ENCODE measurements at places on chromosomes 12 and 14.
A peak's percentile ranks its signal among the peaks of the same experiment; 100 is the strongest.

GRCh38 chr12:106919910-106920544 lies 35.7 kb upstream of the TMEM263 start:
- DNase-seq: peak; percentile 35

GRCh38 chr14:55581342-55581771 lies 1.4 kb downstream of the KTN1 start:
- no peak for DNase-seq

DNA sequence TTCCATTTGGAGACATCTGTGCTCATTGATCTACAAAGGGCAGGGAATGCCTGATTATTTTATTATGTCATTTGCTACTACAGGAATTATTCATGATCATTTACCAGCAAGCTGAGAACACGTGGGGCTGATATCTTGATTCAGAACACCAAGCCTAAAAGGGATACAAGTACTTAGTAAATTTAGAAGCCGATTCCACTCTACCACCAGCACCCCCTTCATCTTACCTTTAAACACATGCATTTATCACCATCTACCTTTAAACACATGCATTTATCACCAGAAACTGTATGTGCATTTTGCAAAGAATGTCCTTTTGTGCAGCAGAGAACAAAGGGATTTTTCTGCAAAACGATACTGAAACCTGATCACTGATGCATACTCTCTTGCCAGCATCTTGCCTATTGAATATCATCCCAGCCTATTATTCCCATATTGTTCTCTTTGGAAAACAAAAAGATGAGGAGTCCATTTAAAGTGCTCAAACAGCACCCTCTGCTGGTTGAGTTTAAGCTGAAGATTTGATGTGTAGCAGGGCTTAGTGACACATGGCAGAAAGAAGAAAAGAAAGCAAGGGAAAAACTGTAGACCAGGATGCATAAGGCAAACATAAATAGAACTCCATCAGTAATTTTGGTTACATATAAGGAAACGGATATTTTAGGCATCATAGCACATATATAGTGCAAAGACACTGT lies 132.6 kb upstream of the PLEKHG7 start:
- DNase-seq: peak; percentile 89

- DNase-seq: no peak
These were observed 244.8 kb downstream of the IPO8 start for GRCh38 chr12:30450872-30451271.

DNA sequence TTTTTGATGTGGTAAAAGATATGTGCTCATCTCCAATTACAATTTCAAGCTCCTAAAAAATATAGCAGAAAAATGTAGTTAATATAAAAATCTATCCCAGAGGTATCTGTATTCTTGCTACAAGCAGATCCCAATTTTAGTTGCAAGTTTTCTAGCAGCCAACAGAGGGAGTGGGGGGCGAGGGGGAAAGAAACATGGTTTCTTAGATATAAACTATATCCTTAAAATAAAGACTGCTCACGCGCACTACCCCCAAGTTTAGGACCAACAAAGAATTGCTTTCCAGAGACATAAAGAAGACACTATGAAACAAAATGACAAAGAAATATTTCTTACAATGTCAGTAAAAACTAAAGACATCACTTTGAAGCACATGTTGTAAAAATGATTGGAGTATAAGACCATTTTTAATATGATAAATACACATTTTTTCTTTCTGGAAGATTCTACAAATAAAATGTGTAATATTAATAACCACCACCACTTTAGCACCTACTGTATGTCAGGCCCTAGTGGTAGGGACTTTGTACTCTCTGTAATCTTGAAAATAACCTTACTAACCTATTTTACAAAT lies 5.4 kb downstream of the MAGOHB start:
- no peak for DNase-seq

GRCh38 chr12:121224591-121224990 lies 14.7 kb downstream of the P2RX4 start:
- no peak for DNase-seq

- DNase-seq: no peak
These were observed 4.4 kb downstream of the NACA start for GRCh38 chr12:56720731-56721151.

DNA sequence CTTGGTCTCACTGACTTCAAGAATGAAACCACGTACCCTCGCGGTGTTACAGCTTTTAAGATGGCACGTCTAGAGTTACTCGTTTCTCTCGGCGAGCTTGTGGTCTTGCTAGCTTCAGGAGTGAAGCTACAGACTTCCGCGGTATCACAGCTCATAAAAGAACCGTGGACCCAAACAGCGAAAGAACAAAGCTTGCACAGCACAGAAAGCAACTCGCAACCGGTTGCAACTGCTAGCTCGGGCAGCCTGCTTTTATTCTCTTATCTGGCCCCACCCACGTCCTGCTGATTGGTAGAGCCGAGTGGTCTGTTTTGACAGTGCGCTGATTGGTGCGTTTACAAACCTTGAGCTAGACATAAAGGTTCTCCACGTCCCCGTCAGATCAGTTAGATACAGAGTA lies 4.2 kb upstream of the CLEC4C start:
- no peak for DNase-seq

DNA sequence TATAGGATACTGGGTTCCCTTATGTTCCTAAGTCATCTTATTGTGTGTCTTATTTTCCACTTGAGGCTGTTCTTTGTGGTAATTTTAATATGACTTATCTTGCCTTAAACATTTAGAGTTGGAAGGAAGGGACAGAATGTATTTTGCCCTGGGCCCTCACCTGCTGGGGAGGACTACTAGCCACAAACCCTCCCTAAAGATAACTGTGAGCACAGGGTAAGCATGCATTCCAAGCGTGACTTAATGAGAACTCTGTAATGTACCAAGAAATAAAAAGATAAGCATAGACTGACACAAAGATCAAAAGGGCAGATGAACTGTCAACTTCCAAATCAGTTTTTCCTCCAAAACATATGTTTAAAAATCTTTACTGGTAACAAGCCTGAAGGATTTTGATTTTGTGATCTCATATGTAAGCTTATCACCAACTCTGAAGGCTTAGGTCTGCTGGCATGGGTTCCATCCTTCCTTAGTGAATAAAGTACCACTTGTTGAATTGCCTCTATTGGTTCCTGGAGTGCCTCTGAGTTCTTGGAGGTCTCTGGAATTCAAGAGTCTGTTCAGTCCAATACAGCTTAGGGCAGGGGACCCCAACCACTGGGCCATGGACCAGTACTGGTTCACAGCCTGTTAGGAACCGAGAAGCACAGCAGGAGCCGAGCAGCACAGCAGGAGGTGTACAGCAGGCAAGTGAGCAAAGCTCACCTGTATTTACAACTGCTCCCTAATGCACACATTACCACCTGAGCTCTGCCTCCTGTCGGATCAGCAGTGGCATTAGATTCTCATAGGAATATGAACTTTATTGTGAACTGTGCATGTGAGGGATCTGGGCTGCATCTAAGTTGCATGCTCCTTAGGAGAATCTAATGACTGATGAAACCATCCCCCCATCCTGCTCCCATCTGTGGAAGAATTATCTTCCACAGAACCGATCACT lies 29.8 kb upstream of the NFYB start:
- no peak for DNase-seq

- DNase-seq: peak; percentile 41
These were observed 605 bp downstream of the ANKRD52 start for GRCh38 chr12:56257491-56258067.

- DNase-seq: no peak
These were observed 365 bp upstream of the ABHD4 start for GRCh38 chr14:22597771-22598098.

DNA sequence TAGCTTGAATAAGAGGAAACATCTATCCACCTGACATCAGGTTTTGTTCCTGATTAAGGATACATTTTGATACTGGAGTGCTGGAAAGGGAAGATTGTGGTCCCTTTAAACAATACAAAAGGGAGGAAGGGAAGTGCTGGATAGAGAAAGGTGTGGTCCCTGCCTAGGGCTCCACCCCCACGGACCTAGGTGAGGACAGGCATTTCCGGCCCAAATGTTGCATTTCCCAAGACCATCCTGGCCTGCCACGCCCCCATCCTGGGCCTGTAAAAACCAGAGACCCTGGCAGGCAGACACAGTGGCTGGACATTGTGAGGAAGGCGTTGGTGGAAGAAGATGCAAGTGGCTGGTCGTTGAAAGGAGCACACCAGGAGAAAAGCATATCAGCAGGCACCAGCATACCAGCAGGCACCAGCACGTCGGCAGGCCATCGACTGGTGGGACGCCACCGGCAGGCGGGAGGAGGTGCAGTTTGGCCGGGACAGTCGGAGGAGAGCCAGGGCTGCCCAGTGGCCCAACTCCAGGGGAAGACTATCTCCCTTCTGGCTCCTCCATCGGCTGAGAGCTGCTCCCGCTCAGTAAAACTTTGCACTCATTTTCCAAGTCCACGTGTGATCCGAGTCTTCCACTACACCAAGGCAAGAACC lies 53.2 kb upstream of the AMN1 start:
- no peak for DNase-seq

DNA sequence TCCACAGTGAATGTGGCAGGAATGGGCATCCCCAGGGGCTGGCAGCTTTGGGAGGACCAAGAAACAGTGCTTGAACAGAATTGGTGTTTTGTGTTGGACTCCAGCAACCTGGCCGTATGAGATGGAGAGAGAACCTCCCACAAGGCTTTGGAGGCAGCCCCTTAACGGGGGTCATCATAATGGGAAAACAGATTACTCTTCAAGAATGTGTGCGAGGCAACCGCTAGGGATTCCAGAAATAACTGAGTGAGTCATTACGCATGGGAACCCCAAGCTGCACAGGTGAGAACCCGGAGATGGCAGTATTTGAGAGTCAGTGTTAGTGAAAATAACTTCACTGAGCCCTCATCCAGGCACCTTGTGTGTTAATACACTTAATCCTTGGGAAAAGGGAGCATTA lies 567.8 kb upstream of the TBX3 start:
- no peak for DNase-seq

- no peak for DNase-seq
These were observed 149.3 kb downstream of the DPF3 start for GRCh38 chr14:72744416-72745120.

DNA sequence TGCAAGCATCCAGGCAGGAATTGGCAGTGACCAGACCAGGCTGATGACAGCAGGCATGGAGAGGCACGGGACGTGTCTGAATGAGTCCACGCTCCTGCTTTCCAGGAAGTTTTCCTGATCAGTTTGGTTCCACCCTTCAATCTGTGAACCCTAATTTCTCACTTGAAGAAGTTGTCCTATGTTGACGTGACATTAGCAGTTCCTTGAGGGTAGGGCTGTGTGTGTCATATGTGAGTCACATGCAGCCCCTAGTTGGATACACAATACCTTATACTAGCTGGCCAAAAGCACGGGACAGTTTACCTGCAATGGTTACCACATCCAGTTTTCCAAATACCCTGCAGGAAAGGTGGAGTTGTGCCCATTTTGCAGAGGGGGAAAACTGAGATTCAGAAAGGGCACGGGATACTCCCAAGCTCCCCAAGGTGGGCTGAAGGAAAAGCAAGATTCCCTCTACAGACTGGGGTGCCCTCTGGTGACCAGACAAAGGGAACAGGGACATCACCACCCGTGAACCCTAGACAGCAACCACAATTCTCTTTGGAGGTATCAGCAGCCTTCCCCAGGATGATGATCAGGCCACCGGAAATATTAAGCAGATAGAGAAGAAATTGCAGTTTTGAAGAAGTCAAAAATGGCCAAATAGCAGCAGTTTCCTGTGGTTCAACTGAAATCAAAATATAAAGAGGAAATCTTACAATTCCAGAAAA lies 194.5 kb downstream of the PHETA1 start:
- DNase-seq: no peak

GRCh38 chr12:76275511-76276093 lies 72.6 kb downstream of the BBS10 start:
- DNase-seq: no peak

GRCh38 chr14:33534104-33534503 lies 416.8 kb downstream of the EGLN3 start:
- DNase-seq: no peak

DNA sequence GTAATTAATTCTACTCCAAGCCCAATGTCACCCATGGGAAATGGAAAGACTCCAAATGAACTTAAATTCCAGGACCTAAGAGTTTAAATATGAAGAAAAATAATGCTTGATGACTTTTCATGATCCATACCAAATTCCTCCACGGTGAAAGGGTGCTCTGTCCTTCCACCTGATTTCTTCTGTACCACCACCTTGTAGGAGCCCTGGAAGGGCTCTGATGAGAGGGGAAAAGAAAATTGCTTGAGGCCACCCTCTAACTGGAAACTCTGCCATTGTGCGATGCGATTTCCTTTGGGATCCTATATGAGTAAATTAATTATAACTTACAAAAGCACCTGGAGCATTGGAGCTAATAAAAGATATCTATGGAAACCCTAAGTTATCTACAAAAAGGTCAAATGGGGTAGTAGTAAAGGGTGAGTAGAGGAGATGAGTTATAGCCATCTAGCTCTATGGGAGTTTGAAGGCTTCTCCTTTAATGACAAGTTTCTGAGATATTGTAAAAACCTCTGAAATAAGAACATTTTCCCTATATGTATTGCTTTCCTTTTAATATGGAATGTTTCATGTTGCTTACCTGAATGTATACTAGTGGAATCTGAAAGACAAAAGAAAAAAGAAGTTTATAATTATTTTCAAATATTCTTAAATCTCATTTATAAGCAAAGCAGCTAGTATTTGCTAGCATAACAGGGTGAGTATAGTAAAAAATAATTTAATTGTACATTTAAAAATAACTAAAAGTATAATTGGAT lies 5.8 kb downstream of the A2M start:
- DNase-seq: no peak

DNA sequence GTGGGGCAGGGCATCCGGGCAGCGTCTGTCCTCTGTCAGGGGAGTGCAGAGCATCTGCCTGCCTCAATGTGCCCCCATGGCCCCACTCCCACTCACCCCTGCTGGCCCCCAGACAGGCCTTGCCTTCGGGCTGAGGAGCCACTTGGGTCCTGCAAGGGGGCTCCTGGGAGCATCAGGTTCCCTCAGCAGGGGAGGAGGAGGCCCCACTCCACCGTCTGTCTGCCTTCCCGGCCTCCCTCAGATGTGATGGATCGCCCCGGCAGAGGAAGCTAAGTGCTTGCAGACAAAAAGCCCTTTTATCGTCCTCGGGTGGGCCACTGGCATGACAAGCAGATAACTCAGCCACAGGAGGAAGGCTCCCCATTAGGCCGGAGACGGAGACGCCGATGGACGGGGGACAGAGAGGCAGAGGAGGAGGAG lies 35.1 kb downstream of the NCOR2 start:
- no peak for DNase-seq

- no peak for DNase-seq
These were observed 9.5 kb downstream of the FANCM start for GRCh38 chr14:45145214-45145613.

DNA sequence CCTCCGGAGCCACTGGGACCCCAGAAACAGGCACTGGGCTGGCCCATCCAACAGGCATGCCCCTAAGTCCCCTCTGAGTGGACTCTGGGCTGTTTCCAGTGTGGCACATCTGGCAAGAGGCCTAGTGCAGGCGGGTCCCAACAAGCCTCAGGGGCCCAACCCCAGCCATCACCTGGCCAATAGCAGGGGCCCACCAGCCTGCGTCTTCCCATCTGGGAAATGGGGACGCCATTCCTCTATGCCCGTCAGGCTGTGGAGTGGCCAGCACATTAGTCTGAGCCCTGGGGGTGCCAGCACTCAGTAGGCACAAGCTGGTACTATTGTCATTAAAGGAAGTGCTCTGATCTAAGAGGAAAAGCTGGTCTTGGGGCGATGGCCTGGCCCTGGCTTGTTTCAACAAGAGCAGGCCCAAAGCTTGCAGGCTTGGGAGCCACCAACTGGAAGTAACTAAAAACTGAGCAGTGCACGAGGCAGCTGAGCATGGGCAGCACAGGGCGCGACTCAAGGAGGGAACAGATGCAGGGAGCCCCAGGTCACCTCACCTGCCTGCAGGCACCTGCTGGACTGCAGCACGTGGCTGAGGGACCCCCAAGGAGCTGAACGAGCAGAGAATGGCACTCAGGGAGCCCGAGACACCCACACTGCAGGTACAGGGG lies 8.4 kb downstream of the DEGS2 start:
- no peak for DNase-seq
